ENCODE measurements at places on chromosomes 16 and 17. TPM values are rescaled to one million over a fixed set of nuclear protein-coding genes. Genes with fewer than 3 reads are reported as not detected.

Gene NPB
- total RNA-seq: not detected

Gene WDR45B
- 76.8 TPM for total RNA-seq

DNA sequence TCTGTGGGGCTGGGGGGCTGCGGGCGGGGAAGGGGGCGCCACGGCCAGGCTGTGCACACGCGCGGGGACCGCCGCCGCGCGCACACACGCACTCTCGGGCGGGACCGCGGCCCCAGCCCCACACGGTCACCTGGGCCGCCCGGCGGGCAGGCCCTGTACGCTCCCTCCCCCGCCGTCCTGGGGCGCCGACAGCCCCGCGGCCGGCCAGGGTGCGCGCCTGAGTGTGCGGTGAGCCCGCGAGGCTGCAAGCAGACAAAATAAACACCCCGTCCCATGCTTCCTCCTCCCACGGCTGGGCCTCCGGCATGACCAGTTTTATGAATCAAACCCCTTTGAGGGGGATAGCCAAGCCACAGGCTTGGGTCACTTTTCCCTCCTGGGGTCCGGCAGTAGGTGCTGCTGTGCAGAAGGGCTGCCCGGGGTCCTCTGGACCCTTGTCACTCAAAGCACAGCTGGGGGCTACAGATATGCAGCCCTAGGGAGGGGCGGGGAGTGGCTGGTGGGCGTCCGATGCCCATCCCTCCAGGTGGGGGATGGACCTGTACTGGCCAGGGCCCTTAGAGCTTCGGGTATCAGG, 441 bp downstream of the VASN start:
- peak; percentile 8 for ATAC-seq

DNA sequence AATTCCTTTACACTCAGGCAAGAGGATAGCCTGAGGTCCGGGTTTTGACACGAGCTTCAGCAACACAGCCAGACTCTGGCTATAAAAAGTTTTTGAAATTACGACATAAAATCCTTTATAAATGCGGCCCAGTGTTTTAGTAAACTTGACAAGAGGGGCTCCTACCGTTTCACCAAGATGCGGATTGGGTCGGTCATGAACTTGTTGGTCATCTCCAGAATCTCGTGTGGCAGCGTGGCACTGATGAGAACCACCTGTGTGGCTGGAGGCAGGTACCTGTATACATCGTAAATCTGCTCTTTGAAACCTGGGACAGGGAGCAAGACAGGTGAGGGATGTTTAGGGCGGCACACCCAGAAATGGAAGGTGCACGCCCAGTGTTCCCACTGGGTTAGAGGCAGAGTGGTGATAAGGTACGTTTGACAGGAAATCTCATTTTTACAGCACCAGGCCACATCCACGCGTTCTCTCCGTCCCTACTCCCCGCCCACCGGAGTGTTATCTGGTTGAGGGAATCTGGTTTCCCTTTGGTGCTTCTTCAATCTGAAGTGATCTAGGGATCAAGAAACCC, 8.0 kb downstream of the EIF4A3 start:
- ATAC-seq: no peak

GRCh38 chr17:45307290-45308015, 9.4 kb downstream of the MAP3K14 start:
- peak; percentile 71 for ATAC-seq

All from gastroesophageal sphincter (tissue), 4 donors.